ENCODE measurements at places on chromosomes 16 and 17.
A peak's percentile ranks its signal among the peaks of the same experiment; 100 is the strongest.

- DNase-seq = no peak
Measured at GRCh38 chr17:64329588-64329987, 61.1 kb downstream of the PECAM1 start.

DNA sequence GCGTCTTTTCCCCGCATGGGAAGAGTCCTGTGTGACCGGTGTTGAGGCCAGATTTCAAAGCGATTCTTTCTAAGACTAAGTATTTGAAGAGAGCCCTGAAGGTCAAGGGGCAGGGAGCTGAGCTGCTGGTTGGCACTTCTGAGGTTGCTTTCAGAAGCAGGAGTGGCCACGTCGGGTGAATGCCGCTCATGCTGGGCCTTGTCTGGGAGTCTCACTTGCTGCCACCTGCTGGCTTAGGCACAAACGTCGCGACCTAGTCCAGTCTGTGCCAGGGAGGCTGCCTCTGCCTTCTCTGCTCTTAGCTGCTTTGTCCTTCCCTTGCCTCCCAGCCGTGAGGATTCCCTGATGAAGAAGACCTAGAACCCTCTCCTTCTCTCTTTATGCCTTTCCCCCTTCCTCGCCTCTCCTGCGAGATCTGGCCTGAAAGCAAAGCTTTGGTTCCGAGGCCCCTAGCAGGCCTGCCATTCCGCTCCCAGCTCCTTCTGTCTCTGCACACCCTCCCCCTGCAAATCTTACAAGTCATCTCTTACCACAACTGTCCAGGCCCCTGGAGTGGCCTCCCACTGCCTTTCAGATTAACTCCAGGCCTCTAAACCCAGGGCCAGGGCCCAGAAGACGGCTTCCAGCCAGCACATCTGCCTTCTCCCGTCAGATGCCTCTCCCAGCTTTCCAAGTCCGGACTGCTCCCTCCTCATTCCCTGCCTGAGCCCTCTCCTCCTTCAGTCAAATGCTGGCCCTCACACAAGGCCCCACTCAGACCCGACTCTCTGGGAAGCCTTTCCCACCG, 11.4 kb downstream of the CTNS start:
- DNase-seq = peak; percentile 43

GRCh38 chr17:7281953-7282751, 634 bp downstream of the SLC2A4 start:
- DNase-seq = no peak

DNA sequence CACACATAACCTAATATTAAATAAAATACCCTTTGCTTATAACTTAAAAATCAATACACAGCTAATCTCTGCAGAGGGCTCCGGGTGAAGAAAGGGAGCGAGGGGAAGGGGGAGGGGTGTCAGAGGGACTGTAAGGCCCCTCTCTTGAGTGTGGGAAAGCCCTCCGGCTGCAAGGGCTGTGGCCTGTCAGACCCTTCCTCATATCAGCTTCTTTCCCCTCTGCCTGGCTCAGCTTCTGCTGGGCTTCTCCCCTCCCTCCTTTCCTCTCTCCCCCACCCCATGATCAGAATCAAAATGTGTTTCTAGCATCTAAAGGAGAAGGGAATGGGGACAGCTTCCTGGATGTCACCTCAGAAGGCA, 4.6 kb upstream of the SCRN2 start:
- DNase-seq = no peak

DNA sequence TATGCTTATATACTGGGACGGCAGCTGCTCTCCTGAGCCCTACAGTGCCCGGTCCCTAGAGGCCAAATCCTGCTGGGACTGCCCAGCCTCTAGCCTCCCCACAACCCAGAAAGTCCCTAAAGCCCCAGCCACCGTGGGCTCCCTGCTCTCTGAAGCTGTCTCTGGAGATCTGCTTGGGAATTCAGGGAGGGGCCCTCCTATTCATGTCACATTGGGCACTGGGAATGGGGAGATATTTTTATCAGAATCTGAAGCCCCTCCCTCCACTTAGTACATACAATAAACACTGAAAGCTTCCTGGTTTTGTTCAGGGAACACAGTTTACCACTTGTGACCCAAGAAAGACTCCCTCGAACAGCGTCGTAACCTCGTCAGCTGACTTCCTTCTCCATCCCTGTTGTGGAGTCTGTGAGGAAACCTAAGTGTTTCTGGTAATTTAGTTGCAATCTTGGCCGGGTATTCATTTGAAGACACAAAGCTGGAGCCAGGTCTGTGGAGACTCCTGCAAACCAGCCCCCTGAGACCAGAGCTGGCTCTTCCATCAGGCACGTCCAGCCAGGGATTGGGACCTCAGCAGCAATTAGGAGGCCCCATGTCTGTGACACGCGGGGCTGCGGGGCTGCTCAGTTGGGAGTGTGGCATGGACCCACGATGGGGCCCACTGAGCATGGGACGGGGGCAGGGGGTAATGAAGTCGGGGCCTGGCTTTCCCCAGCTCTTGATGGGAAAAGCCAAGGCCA, 38.5 kb downstream of the PGS1 start:
- DNase-seq = no peak

DNA sequence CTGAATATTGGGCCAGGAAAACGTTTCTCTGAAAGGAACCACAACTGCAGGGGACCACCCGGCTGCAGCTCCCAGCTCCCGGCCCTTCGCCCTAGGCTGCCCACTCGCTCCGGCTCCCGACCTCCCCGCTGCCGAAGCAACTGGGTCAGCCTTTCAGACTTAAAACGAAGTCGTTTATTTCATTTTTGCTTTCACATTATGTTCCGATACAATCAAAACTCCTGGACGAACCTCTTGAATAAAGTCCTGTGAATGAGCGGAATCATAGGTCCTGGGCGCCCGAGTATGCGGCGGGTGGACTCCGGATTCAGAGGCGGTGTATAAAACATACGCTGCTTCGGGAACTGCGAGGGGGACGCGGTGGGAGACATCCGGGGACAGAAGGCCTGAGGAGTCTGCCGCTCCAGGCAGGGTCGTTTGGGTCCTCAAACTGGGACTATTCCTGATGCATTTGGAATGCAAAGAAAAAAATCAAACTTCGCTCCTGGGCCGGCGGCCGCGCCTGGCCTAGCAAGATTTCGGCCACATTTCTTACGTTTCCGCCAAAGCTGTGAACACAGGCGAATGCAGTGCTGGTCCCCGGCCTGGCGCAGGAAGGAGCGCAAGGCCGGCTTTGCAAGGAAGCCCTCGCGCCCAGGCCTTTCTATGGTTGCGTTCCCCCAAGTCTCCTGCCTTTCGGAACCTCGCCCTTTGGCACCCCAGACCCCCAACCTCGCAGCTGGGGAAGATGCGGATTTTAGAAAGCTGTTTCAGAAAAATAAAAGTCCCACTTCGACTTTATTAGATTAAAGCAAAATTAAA, 3.7 kb downstream of the CBLN1 start:
- DNase-seq = no peak

GRCh38 chr17:42142371-42142896, 12.4 kb downstream of the RAB5C start:
- no peak for DNase-seq

DNA sequence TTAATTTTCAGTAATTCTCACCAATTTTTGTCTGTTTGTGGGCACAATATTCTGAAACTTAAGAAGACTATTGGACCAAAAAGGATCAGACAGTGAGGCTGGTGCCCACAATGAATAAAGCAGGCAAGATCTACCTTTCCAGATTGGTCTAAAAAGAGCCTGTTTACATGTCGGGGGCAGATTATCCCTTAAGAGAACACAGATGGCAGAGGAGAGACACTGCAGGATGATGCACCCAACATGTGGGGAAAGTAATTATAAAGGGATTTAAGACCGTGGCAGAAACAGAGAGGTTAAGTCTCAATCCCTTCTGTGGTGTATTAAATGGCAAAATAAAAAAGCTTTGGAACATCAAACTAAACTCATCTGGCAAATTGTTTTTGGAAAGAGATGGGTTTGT, 331.8 kb upstream of the CDH11 start:
- DNase-seq = no peak

DNA sequence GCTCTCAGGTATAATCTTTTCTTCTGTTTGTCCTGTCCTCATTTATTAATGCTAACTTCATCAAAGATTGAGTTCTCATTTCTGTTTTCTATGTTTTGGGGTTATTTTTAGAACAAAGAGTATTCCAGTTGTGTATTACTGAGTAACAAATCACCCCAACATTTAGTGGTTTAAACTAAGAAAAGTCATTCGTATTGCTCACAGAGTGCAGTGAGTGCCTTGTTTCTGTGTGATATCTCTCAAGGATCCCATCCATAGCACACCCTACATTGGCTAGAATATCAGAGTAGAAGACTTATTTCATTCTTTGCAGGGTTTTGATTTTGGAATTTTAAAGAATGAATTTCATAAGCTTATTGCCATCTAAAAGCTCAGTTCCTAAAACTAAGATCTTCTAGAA, 72.1 kb downstream of the VMP1 start:
- DNase-seq = no peak

- DNase-seq = no peak
Measured at GRCh38 chr16:31083556-31083955, 5.2 kb downstream of the PRSS53 start.

- DNase-seq = no peak
Measured at GRCh38 chr17:63954402-63955063, 18.2 kb downstream of the SCN4A start.

DNA sequence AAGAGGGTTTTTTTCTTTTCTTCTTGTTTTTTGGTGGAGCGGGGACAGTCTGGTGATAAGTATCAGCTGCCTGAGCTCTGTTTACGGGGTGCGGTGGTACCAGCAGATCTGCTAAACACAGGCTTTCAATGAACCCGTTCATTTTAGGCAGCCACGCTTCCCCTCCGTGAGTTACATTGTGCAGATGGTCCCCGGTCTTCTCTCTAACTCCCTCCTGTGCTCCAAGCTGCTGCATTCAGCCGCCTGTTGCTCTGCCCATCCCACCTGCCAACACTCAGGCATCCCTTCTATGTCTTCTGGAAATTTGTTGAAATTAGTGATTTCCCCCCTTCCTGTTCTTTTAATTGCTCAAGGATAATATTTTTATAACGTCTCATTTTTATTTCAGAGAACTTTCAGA, 82.1 kb upstream of the ELAC2 start:
- no peak for DNase-seq

- DNase-seq = peak; percentile 47
Measured at GRCh38 chr17:2336852-2337543, at the start of gene SGSM2. SGSM2 (plus strand) TSS chr17:2337501; CDS start chr17:2337689, 188 bp downstream.

DNA sequence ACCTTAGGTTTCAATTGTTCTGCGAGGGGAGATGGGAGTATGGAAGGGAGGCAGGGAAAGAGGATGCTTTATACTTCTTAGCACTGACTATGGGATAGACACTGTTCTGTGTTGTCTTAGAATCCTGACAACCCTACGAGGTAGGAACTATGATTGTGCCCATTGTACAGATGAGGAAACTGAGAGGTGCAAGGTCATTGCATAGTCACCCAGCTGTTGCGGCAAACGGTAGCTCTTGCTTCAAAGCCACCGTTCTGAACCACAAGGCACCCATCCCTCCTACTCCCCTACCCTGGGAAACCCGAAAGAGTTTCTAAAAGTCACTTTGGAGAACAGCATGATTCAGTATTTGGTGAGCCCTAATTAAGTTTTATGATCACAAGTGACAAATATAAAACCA, 7.5 kb downstream of the CCDC40 start:
- no peak for DNase-seq

GRCh38 chr16:9602189-9602588, 510.7 kb downstream of the HAPSTR1 start:
- DNase-seq = no peak

DNA sequence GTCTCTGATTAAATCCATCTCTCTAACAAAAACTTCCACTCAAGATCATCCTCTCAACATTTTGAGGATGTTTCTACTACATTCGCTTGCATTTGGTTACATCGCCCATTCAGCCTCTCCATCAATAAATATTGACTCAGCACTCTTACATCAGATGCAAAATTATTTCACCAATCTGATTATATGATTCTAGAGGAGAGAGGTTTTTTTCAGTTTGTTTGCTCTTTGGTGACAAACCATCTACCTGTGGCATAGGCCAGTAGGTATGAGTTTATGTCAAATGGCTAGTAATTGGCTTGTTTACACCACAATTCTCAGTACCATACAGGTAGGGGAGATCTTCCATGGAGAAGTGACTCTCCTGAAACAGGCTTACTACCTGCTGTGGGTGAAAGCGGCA, 52.3 kb downstream of the TOX3 start:
- no peak for DNase-seq

- DNase-seq = no peak
Measured at GRCh38 chr16:88810166-88810911, 1.4 kb downstream of the APRT start.

- DNase-seq = no peak
Measured at GRCh38 chr17:45794840-45795239, 10.7 kb downstream of the CRHR1 start.

DNA sequence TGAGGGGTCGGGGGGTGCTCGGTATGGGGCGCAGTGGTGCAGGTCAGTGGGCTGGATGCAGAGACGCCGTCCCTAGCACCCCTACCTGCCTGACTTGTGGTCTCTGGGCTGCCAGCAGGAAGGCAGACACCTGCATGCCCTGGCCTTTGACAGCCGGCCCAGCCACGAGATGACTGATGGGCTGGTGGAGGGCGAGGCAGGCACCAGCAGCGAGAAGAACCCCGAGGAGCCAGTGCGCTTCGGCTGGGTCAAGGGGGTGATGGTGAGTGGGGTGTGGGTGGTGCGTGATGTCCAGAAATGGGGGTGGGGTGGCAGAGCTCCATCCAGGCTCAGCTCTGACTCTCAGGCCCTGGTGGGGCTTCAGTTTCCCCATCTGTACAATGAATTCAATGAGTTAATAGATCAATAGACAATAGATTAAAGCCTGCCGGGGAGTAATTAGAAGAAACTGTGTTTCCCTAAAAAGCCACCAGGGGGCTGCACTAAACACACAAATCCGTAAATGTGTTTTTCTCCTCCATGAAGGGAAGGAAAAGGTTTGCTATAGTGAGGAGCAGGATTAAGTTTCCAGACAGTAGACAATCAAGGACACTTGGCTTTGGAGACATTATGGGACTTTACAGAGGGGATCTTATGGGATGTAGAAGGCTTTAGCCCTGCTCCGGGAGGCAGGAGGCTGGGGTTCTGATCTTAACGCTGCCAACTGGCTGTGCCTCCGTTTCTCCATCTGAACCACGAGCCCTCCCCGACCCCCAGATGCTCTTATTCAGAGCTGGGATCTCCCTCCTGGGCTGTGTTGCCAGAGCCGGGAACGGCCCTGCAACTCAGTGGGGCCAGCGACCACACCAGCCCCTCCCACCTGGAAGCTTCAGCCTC, 2.2 kb downstream of the SLC12A3 start:
- peak; percentile 41 for DNase-seq
